COLO829 (cell line): ENCODE measurements at places on chromosomes 5 and 9.

- peak; percentile 81 for DNase-seq
Observed at GRCh38 chr5:96661855-96662724, at the start of gene CAST. TSS of gene CAST (plus strand) at chr5:96662376. CDS start at chr5:96662423, 47 bp downstream.

GRCh38 chr9:33785914-33786313 lies 9.4 kb upstream of the PRSS3 start:
- DNase-seq = no peak

GRCh38 chr5:1029282-1029944 lies 20.8 kb downstream of the NKD2 start:
- DNase-seq = no peak

- DNase-seq = no peak
Observed at GRCh38 chr9:111975709-111976108, 79.1 kb downstream of the UGCG start.
